NCI-H1436 (cell line): ENCODE measurements at places on chromosomes 13 and 19.
A peak's percentile ranks its signal among the peaks of the same experiment; 100 is the strongest.

DNA sequence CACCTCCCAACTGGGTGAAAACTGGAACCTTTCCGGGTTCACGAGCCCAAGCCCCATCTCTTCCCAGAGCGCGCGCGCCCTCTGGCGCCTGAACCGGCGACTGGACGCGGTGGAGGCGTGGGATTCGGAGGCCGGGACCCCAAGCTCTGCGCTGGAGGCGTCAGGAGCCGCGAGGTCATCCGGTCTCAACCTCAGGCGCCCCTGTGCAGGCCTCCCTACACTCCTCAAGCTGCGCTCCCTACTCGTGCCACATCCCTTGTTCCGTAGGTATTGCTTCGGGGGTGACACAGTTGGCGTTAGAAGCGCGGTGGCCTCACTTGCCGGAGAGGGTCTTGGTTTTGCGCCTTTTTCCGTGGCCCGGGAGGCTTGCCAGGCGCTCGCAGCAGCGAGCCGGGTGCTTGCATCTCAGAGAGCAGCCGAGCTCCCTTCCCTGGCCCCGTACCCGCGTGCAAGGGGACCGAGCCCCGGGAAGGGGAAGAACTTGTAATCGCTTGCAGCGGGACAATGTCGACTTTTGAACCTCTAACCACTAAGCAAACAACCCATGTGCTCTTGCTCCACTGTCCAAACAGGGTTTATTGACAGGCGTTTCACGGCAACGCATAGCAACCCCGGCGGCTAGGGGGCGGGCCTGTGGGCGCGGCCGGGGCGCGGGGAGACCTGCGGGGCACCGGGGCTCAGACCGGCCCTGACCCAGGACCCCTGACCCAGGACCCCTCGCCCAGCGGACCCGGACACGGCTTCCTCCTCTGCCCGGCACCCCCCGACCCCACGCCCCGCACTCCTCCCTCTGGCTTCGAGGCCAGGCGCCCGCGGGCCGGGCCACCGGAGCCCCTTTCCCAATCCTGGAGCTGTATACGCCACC is 8.5 kb downstream of the CDX2 start:
- DNase-seq, result peak; percentile 10

- no peak for DNase-seq
These were observed 34.1 kb upstream of the EDNRB start for GRCh38 chr13:77952737-77953136.

DNA sequence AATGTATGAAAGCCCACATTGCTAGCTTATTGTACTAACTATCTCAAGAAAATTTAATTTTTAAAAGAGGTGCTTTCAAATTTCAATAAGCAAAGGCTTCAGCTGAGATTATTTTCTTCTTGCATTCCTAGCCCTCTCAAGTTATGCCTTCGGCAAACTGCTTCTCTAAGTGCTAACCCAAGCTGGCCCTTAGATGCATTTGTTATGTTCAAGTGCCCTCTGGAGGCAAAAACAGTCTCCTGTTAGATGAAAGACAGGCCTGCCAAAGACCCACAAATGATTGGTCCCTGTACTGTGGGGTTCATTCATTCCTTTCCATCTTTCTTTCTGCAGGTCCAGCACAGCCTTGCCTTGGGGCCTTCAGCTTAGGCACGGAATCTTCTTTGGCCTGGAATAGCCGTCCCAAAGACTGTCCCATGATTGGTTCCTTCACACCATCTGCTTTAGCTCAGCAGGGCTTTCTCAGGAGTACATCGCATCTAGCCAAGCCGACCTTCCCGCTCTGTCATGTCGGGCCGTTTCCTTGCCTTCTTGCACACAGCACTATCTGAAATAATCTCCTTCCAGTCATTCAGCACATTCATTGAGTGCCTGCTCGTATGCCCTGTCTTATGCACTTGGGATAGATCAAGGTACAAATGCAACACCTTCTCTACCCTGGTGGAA is 26.4 kb upstream of the TPTE2 start:
- DNase-seq, result no peak

- DNase-seq, result no peak
These were observed 15.7 kb upstream of the ERVV-1 start for GRCh38 chr19:52997975-52998374.

- no peak for DNase-seq
These were observed 37.3 kb upstream of the SIN3B start for GRCh38 chr19:16791942-16792341.

DNA sequence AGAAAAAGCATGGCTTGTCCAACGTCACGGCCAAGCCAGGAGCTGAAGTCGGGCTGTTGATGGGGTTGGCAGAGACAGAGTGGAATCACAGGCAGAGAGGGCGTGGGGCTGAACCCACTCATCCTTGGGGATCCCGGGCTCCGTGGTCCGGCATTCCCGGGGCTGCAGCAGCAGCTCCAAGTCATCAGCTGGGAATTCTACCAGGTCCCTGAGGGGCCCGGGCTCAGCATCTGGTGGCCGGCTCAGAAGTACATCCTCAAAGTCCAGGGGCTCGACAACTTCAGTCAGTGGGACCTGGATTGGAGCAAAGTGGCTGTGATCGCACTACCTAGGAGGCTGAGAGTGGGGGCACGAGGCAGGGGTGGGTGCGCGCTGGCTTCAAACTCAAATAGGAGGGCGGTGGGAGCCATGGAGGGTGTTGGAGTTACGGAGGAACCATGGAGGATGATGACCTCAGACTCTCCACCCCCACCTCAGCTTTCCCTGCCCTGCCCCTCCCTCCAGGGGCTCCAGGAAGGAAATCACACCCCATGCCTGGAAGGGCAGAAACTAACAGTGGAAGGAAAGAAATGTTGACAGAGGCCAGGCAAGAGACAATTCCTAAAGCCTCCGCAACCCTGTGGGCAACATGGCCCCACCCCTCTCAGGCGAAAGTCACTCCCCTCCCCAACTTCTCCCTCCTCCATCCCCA is 9.5 kb downstream of the DOCK6 start:
- DNase-seq, result no peak

GRCh38 chr13:41756198-41756880 is 204.6 kb downstream of the VWA8 start:
- no peak for DNase-seq

- DNase-seq, result no peak
These were observed 1.9 kb upstream of the LINGO3 start for GRCh38 chr19:2309734-2310362.

DNA sequence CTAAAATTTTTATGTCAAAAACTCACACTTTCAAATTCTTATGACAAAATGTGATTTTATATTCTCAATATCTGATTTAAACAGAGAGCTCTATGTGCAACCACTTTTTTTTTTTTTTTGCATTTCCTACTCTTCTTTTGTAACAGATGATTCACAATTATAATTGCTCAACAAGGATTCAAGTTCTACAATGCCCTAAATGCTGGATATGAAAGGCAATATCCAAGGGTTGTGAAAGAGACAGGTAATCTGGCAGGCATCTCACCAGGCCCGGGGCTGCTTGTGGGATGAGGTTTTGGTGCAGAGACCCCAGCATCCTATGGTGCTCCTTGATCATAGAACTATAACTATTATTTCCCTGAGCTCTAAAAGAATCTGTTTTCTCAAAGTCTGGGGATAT is 363.6 kb upstream of the NBEA start:
- DNase-seq, result no peak

DNA sequence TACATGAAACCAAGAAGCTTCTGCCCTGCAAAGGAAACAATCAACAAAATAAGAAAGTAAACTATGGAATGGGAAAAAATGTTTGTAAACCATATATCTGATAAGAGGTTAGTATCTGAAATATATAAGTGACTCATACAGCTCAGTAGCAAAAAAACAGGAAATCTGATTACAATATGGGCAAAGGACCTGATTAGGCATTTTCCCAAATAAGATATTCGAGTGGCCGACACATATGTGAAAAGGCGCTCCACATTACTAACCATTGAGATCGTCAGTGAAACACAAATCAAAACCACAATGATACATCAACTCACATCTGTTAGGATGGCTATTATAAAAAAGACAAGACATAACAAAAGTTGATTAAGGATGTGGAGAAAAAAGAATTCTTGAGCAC is 2818.6 kb upstream of the PCDH20 start:
- no peak for DNase-seq

- no peak for DNase-seq
These were observed 29.5 kb downstream of the LTBP4 start for GRCh38 chr19:40630571-40631160.

DNA sequence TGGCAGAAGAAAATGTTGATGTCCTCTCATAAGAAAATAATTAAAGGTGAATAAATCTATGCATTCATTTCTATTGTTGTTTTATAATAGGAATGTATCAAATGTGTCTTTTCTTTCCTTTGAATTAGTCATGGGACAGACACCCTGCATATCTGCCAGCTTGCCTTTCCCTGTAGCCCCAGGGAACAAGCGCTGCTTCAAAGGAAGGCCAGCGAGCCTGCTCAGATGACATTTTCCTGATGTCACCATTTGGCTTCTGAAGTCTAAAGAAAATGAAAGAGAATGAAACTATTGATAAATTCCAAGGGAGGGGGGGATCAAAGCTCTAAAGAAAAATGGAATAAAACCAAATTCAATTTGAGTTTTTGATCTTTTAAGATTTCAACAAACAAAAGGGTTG is 574.8 kb downstream of the IRS2 start:
- no peak for DNase-seq

GRCh38 chr19:34241513-34242337 is 12.6 kb upstream of the GARRE1 start:
- peak; percentile 80 for DNase-seq

- no peak for DNase-seq
These were observed 13.9 kb downstream of the COL4A1 start for GRCh38 chr13:110293037-110293436.

GRCh38 chr13:75800545-75800944 is 164.4 kb downstream of the LMO7 start:
- no peak for DNase-seq

DNA sequence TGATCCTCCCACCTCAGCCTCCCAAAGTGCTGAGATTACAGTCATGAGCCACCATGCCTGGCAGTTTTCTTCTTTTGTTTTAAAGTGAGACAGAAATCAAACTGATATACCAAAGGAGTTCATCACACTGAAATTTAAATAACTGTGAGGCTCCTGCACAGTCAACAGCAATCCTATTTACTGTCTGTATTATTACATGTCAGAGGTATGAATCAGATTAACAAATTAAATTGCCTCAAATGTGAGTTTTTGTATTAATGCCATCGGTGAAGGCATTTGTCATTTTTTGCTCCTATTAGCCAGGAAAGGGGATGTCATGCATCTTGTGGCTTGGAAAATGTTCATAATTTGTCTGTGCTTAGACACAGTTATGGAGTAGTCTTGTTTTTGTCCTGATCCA is 20.4 kb downstream of the DCT start:
- no peak for DNase-seq

- no peak for DNase-seq
These were observed 188.5 kb upstream of the ARGLU1 start for GRCh38 chr13:106756446-106756845.
